Lung microvascular endothelial cell (primary cell): ENCODE measurements at places on chromosomes 3 and 15. TPM values are rescaled to one million over a fixed set of nuclear protein-coding genes. Genes with fewer than 3 reads are reported as not detected.

Gene NPRL2
- 12.0 and 17.3 TPM in 2 replicates for total RNA-seq

Gene CCDC9B
- total RNA-seq: 8.9 and 11.1 TPM in 2 replicates

Gene CSPG5
- total RNA-seq: under 0.01 and 0.40 TPM in 2 replicates

Gene STRIT1
- total RNA-seq: not detected in 2 replicates

Gene OR5H14
- not detected in 2 replicates for total RNA-seq

Gene SENP8
- total RNA-seq: 1.1 and 1.2 TPM in 2 replicates

Gene TUSC7
- not detected in 2 replicates for total RNA-seq

Gene IL20RB
- 0.22 and 0.79 TPM in 2 replicates for total RNA-seq
